ENCODE measurements at places on chromosomes 4 and X.

DNA sequence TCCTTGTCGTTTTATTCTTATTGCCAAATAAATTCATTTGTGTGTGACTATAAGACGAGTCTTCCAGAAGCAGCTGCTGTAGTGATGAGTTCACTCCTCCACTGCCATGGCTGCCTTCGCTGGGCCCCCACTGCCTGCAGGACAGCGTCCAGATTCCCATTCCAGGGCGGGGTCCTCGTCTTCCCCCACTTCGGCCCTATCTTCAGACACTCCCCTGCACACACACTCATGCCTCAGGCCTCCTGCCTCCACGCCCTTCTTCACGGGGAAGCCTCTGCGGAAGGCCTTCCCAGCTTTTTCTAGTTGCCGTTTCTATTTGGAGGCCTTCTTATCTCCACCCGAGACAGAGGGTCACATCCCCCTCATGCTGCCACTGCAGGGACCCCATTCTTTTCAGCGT lies 80.4 kb downstream of the SHROOM2 start:
- DNase-seq: no peak

GRCh38 chr4:47617607-47618006 lies 132.5 kb downstream of the ATP10D start:
- DNase-seq: no peak

- DNase-seq: no peak
Observed at GRCh38 chrX:38117485-38117884, 103.2 kb downstream of the SRPX start.

GRCh38 chrX:150649096-150649870 lies 43.9 kb upstream of the MTMR1 start:
- DNase-seq: no peak

DNA sequence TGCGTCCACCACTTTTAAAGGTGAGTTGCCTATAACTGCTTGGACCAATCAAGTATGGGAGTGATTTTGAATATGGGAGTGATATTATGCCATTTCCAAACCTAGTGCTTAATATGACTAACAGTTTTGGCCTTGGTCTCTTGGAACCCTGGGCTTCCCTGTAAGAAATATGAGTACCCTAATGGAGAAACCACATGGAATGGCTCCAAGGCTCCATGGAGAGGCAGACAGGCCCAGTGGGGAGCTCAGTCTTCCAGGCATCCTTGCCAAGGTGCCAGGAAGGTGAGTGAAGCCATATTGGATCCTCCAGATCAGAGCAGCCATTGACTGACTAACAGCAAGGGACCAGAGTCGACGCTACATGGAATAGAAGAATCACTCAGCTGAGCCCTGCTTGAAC lies 53.2 kb downstream of the MAML3 start:
- DNase-seq: no peak

Data from stimulated activated CD4-positive, alpha-beta T cell treated with anti-CD3 and anti-CD28 coated beads, Interleukin-2, amount 100 ng/mL, for 24 hours (primary cell).